ENCODE measurements at places on chromosomes 16 and 17.

DNA sequence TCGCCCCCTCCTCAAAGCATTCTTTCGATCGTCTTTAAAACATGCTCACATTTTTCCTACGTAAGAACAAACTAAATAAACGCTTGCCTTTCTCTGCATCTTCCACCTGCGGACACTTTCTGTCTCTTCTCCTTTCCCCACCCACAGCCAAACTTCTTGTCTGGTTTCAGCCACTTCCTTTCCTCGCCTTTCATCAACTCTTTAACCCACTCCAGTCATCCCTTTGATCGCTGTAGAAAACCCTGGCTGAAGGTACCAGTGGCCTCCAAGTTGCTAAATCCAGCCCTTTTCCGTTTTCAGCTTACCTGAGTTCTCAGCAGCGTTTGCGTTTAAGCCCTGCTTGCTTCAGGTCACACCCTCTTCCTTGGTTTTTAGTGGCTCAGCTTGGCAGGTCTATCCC is 483 bp downstream of the RPA1 start:
- DNase-seq = no peak

DNA sequence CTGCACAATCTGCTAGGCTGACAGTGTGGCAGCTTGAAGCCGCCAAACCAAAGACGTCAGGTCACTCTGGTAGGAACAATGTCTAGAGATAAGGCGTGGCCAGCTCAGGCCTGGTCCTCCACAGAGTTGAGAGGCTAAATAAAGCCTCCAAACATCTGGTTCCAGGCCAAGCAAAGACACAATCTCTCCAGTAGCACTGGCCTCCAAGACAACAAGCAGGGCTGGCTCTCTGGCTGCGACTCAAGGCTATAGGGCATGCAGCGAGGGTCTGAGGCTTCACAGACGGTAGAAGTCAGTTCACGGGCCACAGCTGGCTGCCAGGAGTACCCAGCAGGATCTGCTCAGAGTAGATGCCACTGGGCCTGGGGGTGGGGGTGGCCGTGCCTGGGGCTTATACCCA is 75.6 kb downstream of the ABR start:
- DNase-seq = no peak

DNA sequence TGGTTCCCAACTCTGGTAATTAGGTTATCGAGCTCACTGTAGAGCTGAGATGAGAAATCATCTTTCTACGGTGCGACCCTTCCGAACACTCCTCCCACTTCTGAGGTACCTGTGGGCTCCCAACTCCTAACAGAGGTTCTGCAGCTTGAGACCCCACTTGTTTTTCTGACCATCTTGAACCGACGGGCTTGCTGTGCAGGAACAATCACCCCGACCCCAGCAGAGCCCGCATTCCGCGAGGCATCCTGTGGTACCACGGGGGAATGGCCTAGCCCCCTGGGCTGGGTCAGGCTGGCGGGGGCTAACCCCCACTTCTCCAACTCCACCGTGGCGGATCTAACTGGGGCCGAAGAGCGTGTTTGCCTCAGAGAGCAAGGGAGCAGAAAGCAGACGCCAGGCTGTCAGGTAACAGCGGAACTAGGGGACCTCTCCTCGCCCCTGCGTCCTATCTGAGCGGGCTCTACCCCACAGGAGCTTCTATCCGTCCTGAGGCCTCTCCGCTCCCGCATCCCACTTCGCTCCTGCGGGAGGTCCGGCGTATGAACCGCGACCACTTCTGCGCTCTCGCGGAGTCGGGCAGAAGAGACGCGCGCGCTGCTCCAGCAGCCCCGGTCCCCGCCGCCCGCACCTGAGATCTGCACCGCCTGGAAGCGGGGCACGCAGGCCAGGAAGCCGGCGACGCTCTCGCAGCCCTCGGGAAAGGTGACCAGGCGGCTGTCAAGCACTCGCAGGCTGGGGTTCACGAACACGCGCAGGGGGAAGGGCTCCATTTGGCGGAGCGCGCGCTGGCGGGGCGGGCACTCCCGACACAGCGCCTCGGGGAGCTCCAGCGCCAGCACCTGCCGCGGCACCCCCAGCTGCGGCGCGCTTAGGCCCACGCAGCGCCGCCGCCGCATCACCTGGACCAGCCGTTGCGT is 761 bp downstream of the PDF start:
- no peak for DNase-seq

DNA sequence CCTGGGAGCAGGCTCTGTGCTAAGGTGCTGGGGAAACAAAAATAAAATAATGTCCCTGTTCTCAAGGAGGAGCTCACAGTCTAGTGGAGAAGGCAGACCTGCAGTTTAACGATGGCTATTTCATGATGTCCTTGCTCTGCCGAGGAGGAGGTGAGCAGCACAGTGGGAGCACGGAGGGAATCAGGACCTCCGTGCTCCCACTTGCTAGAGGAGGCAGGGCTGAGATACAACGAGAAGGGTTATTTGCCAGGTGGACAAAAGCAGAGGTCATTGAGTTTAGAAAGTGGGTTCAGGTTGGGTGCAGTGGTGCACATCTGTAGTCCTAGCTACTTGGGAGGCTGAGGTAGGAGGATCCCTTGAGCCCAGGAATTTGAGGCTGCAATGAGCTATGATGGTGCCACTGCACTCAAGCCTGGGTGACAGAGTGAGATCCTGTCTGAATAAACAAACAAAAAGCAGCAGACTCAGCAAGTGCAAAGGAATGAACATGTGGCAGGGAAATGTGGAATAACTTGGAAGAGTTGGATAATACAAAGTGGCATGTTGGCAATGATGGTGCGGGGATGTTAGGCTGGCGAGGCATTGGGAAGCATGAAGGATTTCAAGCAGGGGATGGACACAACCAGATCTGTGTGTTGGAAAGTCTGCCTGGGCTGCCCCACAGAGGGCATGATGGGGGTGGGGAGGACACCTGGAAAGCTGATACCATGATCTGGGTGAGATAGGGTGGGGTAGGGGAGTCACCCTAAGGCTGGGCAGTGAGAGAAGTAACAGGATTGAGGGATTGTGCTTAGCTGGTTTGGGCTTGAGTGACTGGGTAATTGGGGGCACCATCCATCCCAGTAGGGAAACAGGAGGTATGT is 12.8 kb upstream of the TNS4 start:
- no peak for DNase-seq

GRCh38 chr16:57997176-57997527 is 3.3 kb downstream of the ZNF319 start:
- DNase-seq = no peak

- no peak for DNase-seq
These were observed 27.5 kb upstream of the KRT17 start for GRCh38 chr17:41651625-41652460.

DNA sequence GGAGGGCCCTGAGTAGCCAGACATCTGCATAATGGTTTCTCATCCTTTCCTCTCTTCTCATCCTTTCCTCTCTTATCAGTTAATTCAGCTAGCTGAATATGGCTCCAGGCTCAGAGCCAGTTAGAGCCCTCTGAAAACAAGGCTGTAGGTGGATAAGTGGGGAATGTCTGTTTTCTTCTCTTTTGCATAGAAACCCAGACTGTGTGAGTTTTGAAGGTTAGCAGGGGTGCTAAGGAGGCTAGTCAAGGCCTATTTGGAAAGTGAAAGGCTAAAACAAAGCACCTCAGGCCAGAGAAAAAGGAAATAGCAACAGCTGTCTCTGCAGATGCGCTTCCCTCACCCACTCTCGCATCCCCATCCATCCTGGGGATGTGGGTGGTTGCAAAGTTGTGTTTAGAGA is 420.9 kb downstream of the SHISA9 start:
- DNase-seq = no peak

DNA sequence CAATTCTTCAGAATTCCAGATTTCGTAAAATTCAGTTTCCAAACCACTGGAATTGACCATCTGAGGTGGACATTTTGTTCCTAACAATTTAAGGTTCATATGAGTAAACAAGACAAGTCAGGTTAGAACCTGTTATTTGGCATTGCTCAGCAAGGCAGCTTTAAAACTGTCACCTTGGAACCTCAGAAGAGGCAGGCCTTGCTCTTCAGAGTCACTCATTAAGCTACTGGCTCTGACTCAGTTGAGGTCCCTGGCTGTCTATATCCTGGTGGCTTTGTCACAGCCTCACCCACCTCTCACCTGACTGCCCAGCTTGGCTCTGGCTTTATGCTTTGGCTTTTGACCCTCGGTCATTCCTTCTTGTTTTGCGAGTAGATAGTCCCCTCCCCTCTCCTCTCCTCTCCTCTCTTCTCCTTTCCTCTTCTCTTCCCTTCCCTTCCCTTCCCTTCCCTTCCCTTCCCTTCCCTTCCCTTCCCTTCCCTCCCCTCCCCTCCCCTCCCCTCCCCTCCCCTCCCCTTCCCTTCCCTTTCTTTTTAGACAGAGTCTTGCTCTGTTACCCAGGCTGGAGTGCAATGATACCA is 238.4 kb downstream of the SHISA9 start:
- no peak for DNase-seq

- DNase-seq = no peak
These were observed 76.9 kb upstream of the PSMD7 start for GRCh38 chr16:74219706-74220105.

GRCh38 chr17:40178660-40179059 is 1.4 kb downstream of the RAPGEFL1 start:
- DNase-seq = no peak

DNA sequence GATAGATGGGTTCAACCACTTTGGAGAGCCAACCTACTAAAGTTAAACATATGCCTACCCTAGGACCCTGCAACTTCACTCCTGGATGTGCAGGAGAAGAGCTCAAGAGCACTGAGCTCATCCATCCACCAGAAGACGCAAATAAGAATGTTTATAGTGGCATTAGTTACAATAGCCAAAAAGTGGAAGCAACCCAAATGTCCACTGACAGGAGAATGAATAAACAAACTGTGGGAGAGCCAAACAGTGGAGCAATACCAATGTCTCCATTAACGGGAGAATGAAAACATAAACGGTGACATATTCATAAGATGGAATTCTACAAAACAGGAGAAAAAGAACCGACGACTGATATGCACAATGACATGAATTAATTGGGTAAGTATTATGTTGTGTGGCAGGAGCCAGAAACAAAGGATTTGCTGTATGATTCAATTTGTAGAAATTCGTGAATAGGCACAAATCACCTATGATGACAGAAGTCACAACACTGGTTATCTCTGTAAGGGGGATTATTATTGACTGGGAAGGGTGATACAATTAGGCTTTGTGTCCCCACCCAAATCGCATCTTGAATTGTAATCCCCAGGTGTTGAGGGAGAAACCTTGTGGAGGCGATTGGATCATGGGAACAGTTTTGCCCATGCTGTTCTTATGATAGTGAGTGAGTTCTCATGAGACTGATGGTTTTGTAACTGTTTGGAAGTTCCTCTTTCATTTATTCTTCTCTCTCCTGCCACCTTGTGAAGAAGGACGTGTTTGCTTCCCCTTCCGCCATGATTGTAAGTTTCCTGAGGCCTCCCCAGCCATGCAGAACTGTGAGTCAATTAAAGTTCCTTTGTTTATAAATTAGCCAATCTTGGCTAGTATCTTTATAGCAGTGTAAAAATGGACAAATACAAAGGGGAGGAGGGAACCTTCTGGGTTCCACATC is 57.9 kb upstream of the PLCG2 start:
- no peak for DNase-seq

GRCh38 chr16:57801809-57802340 is 416 bp downstream of the KIFC3 start:
- no peak for DNase-seq

DNA sequence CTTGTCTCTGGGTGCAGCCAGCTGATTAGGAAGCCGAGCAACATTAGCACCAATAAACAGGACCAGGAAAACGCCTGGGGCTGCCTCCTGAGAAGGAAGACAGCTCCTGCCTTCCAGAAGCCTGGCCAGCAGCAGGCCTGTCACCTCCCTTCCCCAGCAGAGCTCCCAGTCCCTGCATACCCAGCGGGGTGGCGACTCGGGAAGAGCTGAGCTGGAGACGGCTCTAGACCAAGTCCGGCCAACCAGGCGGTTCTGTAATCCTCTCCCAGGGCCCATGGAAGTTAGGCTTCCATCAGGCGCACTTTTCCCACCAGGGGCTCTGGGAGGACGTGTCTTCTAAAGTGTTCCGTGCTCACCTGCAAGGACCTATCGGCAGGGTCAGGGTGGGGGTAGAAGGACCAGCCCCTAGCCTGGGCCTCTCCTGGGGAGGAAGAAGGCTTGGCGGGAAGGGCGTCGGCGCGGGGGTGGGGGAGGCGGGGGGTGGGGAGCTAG is 12.0 kb upstream of the CLUH start:
- no peak for DNase-seq

GRCh38 chr17:71202449-71202848 is 918.4 kb upstream of the SOX9 start:
- no peak for DNase-seq

DNA sequence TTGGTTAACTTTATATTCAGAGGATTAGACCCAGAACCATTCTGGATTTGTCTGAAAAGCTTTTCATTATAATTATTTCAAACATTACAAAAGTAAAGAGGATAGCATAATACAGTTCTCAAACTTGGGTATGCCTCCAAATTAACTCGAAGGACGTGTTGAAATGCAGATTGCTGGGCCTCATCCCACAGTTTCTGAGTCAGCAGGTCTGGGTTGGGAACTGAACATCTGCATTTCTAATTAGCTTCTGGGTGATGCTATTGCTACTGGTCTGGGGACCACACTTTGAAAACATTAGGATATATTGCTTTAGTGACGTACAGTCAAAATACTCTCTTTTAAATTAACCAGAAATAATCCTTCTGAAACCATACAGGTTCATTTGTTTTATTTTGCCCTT is 10.0 kb downstream of the TPPP3 start:
- DNase-seq = no peak

DNA sequence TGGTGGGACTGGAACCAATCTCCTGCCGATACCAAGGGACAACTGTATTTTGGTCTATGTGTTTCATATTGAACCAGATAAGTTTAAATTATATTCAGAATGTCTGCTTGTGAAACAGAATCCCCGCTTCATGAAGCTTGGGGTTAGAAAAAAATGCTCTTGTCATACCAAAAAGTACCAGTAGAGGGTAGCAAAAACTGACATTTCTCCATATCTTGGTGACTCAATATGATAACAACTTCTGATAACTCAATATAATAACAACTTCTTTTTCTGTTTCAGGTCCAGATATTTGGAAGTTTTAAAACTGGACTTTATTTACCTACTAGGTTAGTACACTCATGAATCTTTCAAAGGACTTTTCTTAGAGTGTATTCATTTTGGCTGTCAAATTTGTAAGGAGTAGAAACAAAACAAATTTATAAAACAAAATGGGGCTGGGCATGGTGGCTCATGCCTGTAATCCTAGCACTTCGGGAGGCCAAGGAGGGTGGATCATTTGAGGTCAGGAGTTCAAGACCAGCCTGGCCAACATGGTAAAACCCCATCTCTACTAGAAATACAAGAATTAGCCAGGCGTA is 52.3 kb upstream of the ADCY7 start:
- DNase-seq = no peak

DNA sequence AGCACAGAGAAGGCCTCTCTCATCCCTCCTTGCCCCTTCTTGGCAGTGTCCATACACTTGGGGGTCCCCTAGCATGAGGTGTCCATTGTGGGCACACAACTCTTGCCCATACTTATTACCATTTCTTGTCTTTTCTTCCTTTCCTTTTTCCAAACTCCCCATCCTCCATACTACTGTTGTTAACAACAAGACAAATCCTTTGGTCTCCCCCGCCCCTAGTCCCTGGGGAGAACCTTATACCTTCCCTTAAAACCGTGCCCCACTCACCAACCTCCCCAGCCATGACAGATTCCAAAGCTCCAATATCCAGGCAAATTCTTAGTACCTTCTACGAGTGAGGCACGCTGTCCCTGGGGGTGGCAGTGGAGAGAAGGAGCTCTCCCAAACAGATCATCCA is 82.9 kb downstream of the GAS7 start:
- DNase-seq = no peak

Measured in activated naive CD4-positive, alpha-beta T cell (primary cell).